ENCODE measurements at places on chromosomes 11 and 22.

DNA sequence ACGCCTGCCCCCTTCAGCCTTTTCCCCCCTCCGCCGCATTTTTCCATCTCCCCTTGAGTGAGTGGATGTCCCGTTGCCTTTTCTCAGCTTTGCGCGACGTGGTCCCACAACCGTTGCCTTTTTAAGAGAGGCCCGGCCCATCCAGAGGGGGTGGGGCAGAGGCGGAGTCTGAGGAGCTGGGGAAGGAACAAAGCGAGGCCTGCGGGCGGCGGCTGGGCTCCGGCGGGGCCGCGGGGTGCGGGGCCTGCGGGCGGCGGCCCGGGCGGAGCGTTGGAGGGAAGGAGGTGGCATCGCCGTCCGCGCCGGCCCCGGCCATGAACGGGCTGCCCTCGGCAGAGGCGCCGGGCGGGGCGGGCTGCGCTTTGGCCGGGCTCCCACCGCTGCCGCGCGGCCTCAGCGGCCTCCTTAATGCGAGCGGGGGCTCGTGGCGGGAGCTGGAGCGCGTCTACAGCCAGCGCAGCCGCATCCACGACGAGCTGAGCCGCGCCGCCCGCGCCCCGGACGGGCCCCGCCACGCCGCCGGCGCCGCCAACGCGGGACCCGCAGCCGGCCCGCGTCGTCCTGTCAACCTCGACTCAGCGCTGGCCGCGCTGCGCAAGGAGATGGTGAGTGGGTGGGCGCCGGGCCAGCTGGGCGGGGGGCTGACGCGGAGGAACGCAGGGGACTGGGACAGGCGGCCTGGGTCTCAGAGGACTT is at the start of gene FAM89B:
Gene FAM89B, plus strand, starts transcription at position 183 of the 696 bp plus-strand sequence. Its CDS starts 132 bp downstream, at position 315.
- peak; percentile 88 for DNase-seq

- DNase-seq = no peak
These were observed 4.5 kb downstream of the PRDM11 start for GRCh38 chr11:45150943-45151342.

DNA sequence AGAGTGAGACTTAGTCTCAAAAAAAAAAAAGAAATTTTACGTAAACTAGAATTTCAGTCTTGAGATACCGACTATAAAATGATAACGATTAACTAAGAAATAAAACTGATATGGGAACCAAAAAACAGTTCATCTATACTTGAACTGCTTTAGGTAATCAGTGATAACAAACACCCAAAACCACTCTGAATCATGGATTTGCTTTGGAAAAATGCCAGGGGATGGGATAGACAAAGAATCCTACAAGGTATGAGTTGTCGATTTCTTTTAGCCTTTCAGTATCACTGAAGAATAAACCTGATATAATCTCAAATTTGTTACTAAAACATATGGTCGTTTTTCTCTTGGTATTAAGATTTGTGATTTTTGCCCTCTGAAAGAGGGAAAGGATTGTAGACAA is 13.7 kb downstream of the CSTF3 start:
- peak; percentile 48 for DNase-seq

GRCh38 chr22:23236440-23237184 is 56.3 kb downstream of the BCR start:
- DNase-seq = no peak

DNA sequence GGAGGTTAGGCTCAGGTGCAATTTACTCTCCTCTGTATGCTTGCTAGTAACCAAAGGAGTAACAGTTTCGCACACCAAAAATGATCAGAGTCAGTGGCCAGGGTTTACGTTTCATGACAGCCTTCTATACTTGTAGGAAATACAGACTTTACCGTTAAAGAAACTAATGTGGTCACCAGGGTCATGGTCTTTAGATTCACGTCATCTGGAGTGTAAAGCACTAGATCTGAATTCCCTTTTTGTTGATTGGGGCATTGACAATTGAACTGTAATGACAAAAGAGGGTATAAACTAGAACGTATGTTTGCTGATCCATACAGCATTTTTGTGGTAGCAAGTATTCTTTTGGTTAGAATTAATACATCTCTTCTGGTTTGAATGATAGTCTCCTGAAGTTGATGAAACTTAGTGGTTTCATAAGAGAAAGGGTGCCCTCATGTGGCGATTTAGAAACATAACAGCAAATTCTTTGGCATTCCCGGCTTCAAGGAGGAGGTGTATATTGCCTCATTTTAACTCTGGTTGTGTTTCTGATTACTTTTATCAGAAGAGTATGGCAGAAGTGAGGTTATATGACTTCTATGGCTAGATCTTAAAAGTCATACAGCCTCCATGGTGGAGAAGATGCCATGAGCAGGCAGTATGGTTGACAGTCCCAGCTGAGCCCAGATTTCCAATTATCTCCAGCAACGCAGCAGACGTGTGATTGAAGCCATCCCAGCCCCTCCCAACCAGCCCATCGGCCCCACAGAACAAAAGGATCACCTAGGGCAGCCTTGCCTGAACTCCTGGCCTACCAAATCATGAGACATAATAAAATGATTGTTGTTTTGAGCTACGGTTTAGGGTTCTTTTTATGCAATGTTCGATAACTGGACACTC is 35.1 kb downstream of the MMP7 start:
- peak; percentile 90 for DNase-seq

- peak; percentile 65 for DNase-seq
These were observed 9.9 kb downstream of the PCSK7 start for GRCh38 chr11:117221775-117222517.

- DNase-seq = no peak
These were observed 129.2 kb downstream of the CACNA1I start for GRCh38 chr22:39699631-39700360.

DNA sequence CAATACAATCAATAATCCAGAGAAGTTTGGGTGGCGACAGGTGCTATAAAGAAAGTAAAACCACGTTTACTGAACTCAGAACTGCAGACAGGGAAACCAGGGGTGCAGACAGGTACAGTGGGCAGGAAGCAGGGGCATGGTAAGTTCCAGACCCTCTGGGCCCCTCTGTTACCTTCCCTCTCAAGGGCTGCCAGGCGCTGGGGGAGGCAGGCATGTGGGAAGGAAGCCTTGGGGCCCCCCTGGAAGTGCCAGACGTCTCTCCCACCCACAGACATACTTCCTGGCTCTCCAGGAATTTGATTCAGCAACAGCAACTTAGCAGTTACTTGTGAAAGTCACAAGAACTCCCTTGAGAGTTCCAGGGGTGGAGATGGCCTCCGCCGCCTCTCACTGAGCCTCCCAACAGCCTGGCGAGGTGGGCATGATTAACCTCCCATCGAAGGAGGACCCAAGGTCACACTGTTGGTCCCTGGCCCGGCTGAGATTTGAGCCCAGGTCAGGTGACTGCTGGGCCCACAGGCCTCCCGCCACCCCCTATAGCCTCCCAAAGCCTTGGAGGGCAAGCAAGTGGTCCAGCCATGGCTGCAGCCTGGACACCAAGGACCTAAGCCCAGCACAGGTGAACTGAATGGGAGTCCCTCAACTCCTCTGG is 14.1 kb upstream of the TSKU start:
- DNase-seq = peak; percentile 70

GRCh38 chr11:548700-549603 is 11.6 kb downstream of the LMNTD2 start:
- DNase-seq = no peak

- DNase-seq = no peak
These were observed 34.2 kb downstream of the MACROD1 start for GRCh38 chr11:64131683-64132190.

GRCh38 chr22:23062616-23063538 is 7.4 kb upstream of the GNAZ start:
- no peak for DNase-seq

DNA sequence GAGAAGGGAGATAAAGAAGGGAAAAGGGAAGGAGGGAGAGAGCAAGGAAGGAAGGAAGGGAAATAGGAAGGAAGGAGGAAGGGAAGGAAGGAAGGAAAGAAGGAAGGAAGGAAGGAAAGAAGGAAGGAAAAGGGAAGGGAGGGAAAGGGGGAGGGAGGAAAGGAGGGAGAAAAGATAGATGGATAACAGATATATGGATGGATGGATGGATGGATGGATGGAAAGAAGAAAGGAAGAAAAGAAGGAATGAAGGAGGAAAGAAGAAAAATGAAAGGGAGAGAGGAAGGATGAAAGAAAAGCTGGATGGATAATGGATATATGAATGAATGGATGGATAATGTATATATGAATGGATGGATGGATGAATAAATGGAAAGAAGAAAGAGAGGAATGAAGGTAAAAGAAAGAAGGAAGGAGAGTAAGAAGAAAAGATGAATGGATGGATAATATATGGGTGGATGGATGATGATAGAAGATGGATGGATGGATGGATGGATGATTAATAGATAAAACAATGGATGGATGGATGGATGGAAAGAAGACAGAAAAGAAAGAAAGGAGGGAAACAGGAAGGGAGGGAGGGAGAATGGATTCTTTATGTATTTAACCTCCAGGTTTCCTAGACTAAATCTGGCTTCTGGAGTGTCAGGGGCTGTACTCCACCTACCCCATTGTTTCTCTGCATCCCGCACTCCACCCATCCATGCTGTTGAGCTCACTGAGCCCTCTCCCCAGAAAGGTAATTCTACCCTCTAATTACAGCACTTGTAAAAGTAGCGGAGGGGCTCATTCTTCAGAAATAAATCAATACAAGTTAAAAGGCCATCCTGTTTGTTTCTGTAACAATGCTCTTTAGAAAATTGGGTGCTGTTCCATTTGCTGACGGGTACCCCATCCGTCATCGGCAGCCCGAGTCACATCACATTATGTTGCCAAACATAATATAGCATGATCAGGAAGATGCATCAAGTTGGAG is 506.1 kb downstream of the MIAT start:
- DNase-seq = no peak

DNA sequence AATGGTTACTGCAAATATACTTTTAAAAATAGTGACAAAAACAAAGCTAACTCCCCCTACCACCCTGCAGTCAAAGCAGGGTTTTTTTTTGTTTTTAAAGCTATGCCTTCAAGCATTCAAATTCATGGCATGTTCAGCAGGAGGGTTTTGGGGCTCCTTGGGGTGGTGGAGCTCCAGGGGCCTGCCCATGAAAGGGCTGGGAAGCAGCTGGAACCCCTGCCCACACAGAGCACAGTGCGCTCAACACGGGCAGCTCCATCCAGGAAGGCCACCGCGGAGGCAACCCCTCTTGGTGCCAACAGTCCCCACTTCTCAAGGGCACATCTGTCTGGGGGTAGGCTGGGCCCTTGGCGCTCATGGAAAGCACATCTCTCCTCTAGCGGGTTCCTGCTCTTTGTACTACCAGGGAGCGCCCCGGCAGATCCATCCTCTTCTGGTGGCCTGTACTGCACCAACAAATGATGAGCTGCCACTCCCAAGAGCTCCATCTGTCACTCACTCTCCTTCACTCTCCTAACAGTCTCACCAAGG is 16.6 kb upstream of the PHLDA2 start:
- DNase-seq = no peak

- peak; percentile 54 for DNase-seq
These were observed 179.2 kb upstream of the ARHGAP20 start for GRCh38 chr11:110891411-110891810.
